ENCODE measurements at places on chromosomes 13 and 19. TPM values are rescaled to one million over a fixed set of nuclear protein-coding genes. Genes with fewer than 3 reads are reported as not detected.

The ADGRL1 gene
- 6.5 TPM for total RNA-seq

The CEACAM20 gene
- not detected for total RNA-seq

The CACNA1A gene
- total RNA-seq: 3.6 TPM

The GCDH gene
- 23.3 TPM for total RNA-seq

The DZIP1 gene
- 0.40 TPM for total RNA-seq

The CD320 gene
- 37.7 TPM for total RNA-seq

The TMC4 gene
- total RNA-seq: 2.8 TPM

The CYP4F2 gene
- not detected for total RNA-seq

The ZNF440 gene
- 11.9 TPM for total RNA-seq

The TYROBP gene
- 0.58 TPM for total RNA-seq

The SLITRK6 gene
- total RNA-seq: not detected

The TJP3 gene
- 1.4 TPM for total RNA-seq

The ZNF382 gene
- total RNA-seq: 11.8 TPM

The NBEA gene
- 0.20 TPM for total RNA-seq

The NLRP4 gene
- not detected for total RNA-seq

The CELF5 gene
- total RNA-seq: 0.43 TPM

The SDHAF1 gene
- 18.3 TPM for total RNA-seq

The NKG7 gene
- total RNA-seq: 417 TPM

The ZNF90 gene
- 8.5 TPM for total RNA-seq

The DACH1 gene
- total RNA-seq: not detected

The LILRB3 gene
- total RNA-seq: 5.3 TPM

The CDC42EP5 gene
- not detected for total RNA-seq

The ZNF490 gene
- 16.9 TPM for total RNA-seq

The GZMM gene
- 45.2 TPM for total RNA-seq

The SNRNP70 gene
- total RNA-seq: 188 TPM

The PINLYP gene
- 3.7 TPM for total RNA-seq

The AMH gene
- total RNA-seq: 4.6 TPM

The CPT1C gene
- total RNA-seq: 2.9 TPM

The CD70 gene
- 64.4 TPM for total RNA-seq

The CYP2A7 gene
- total RNA-seq: not detected

The KCTD4 gene
- not detected for total RNA-seq

The LHB gene
- 0.63 TPM for total RNA-seq

The C5AR1 gene
- not detected for total RNA-seq

The KLK15 gene
- total RNA-seq: not detected

The ZNF471 gene
- 0.28 TPM for total RNA-seq

The IGFL1 gene
- not detected for total RNA-seq

The MBD3L4 gene
- total RNA-seq: not detected

The NKPD1 gene
- 0.15 TPM for total RNA-seq

The CBY2 gene
- total RNA-seq: not detected

The CEACAM21 gene
- 77.8 TPM for total RNA-seq

The ZNF442 gene
- total RNA-seq: 0.86 TPM

The ZNF552 gene
- total RNA-seq: 8.4 TPM

The PCP2 gene
- 1.9 TPM for total RNA-seq

The ELSPBP1 gene
- total RNA-seq: not detected

The OR7D2 gene
- total RNA-seq: 0.08 TPM

The FXYD3 gene
- total RNA-seq: not detected

The NLRP9 gene
- total RNA-seq: not detected

The LRG1 gene
- total RNA-seq: 0.18 TPM

The FSD1 gene
- total RNA-seq: 3.4 TPM

The FUT6 gene
- total RNA-seq: not detected

The ZNF724 gene
- total RNA-seq: 10.5 TPM

The DMKN gene
- total RNA-seq: not detected

The CEACAM19 gene
- total RNA-seq: not detected

The LMTK3 gene
- total RNA-seq: 5.4 TPM

The CCDC70 gene
- not detected for total RNA-seq

The RAB3A gene
- total RNA-seq: 3.7 TPM

The ZNF792 gene
- 18.3 TPM for total RNA-seq

Measured in activated CD4-positive, alpha-beta memory T cell treated with anti-CD3 and anti-CD28 coated beads, Interleukin-2, amount 10 ng/mL, durations not matched to agents 7 days and 5 days (primary cell).